Activated CD4-positive, alpha-beta T cell treated with anti-CD3 and anti-CD28 coated beads for 36 hours (primary cell): ENCODE measurements at places on chromosomes 4 and X. TPM values are rescaled to one million over a fixed set of nuclear protein-coding genes. Genes with fewer than 3 reads are reported as not detected.

DNA sequence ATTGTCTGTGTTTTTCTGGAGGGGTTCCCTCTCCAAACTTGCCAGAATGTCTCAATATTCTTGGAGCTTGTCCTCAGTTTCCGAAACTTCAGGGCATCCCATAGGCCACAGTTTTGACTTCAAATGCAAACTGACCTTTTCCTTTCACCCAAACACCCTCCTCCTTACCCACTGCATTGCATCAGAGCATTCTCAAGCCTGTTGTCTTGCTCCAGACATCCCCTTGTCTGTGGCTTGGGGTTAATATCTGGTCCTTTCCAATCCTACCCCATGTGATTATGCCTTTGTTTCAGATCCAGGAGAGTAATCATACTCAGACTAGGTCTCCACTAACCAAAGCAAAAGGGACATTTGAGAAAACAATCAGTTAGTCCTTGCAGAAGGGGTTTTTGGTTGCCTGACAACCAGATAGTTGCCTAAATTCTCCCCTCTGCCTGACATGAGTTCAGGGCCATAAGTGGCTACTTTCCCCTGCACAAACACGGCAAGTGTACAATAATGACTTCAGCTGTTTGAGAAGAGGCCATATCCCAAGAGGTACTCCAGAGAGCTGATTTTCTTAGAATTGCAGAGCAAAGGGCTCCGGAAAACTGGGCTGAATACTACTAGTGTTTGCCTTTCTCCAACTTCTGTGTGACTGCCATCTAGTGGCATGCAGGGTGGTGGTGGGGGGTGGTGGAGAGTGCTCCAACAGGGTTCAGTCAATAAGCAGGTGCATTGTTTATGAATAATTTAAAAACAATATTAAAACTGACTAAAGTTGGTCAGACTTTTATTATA lies 130.2 kb downstream of the CHRDL1 start:
- no peak overlapping the region for H3K27ac ChIP-seq
- no peak overlapping the region for H3K4me3 ChIP-seq
- no peaks in the 10 kb centered on the region for H3K27me3 ChIP-seq
- H3K36me3 ChIP-seq: no peaks in the 10 kb centered on the region
- DNase-seq: peak; percentile 38
- no peaks in the 10 kb centered on the region for H3K4me1 ChIP-seq

DNA sequence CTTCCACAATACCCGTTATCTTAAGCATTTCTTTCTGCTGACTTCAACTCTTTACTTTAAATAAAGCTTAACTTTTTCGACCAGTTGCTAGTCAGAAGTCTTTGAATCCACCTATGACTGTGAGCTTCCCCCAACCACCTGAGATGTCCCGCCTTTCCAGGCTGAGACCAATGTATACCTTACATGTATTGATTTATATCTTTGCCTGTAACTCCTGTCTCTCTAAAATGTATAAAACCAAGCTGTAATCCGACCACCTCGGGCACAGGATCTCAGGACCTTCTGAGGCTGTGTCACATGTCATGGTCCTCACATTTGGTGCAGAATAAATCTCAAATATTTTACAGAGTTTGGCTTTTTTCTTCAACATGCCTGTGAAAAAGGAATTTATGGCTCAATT lies 2.9 kb upstream of the TMEM164 start:
- no peaks in the 10 kb centered on the region for H3K27me3 ChIP-seq
- no peak overlapping the region for H3K27ac ChIP-seq
- no peak overlapping the region for H3K4me3 ChIP-seq
- peaks cover 15% of the 10 kb centered on the region for H3K4me1 ChIP-seq
- H3K36me3 ChIP-seq: no peaks in the 10 kb centered on the region

DNA sequence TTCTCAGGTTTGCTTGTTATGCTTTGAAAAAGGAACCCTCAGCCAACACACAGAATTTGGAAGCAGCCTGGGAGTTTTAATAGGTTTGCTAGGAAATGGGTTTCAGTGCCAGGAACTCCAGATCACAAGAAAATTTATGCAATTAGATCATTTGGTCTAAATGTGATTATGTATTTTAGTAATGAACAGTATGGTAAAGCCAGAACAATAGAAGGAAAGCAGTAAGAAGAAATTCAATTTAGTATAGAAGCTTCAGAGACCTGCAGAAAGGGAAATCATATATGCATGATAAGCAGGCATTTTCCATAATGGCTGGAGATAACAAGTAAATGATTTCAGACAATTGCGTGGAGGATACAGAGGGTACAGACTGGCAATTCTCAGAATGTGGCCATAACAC lies 184.7 kb downstream of the KCNIP4 start:
- no peaks in the 10 kb centered on the region for H3K36me3 ChIP-seq
- DNase-seq: no peak
- H3K4me1 ChIP-seq: no peaks in the 10 kb centered on the region
- peaks cover 7% of the 10 kb centered on the region for H3K27me3 ChIP-seq
- H3K27ac ChIP-seq: no peak overlapping the region

The MAGEA11 gene
- total RNA-seq: not detected

The UGT2B11 gene
- not detected for total RNA-seq

- no peak overlapping the region for H3K27ac ChIP-seq
- no peaks in the 10 kb centered on the region for H3K36me3 ChIP-seq
- no peaks in the 10 kb centered on the region for H3K27me3 ChIP-seq
- no peaks in the 10 kb centered on the region for H3K4me1 ChIP-seq
- DNase-seq: no peak
These were observed 78.3 kb upstream of the DUSP21 start for GRCh38 chrX:44765556-44765955.

GRCh38 chr4:180240670-180241069 lies 2002.5 kb upstream of the TENM3 start:
- DNase-seq: no peak
- H3K36me3 ChIP-seq: no peaks in the 10 kb centered on the region
- H3K4me1 ChIP-seq: no peaks in the 10 kb centered on the region
- H3K27ac ChIP-seq: no peak overlapping the region
- H3K4me3 ChIP-seq: no peak overlapping the region
- no peaks in the 10 kb centered on the region for H3K27me3 ChIP-seq

The TSPAN7 gene
- total RNA-seq: 0.42 TPM

GRCh38 chr4:24164054-24164693 lies 274.3 kb upstream of the PPARGC1A start:
- no peaks in the 10 kb centered on the region for H3K27me3 ChIP-seq
- no peak overlapping the region for H3K4me3 ChIP-seq
- no peaks in the 10 kb centered on the region for H3K4me1 ChIP-seq
- H3K27ac ChIP-seq: no peak overlapping the region
- H3K36me3 ChIP-seq: no peaks in the 10 kb centered on the region
- no peak for DNase-seq

- H3K27me3 ChIP-seq: no peaks in the 10 kb centered on the region
- H3K36me3 ChIP-seq: peaks cover 15% of the 10 kb centered on the region
- H3K27ac ChIP-seq: no peak overlapping the region
- DNase-seq: no peak
These were observed 59.2 kb downstream of the DDX60L start for GRCh38 chr4:168421055-168421454.

- DNase-seq: no peak
- no peaks in the 10 kb centered on the region for H3K36me3 ChIP-seq
- no peaks in the 10 kb centered on the region for H3K4me1 ChIP-seq
- H3K4me3 ChIP-seq: no peak overlapping the region
These were observed 58.2 kb upstream of the PTCHD1 start for GRCh38 chrX:23276475-23276874.

DNA sequence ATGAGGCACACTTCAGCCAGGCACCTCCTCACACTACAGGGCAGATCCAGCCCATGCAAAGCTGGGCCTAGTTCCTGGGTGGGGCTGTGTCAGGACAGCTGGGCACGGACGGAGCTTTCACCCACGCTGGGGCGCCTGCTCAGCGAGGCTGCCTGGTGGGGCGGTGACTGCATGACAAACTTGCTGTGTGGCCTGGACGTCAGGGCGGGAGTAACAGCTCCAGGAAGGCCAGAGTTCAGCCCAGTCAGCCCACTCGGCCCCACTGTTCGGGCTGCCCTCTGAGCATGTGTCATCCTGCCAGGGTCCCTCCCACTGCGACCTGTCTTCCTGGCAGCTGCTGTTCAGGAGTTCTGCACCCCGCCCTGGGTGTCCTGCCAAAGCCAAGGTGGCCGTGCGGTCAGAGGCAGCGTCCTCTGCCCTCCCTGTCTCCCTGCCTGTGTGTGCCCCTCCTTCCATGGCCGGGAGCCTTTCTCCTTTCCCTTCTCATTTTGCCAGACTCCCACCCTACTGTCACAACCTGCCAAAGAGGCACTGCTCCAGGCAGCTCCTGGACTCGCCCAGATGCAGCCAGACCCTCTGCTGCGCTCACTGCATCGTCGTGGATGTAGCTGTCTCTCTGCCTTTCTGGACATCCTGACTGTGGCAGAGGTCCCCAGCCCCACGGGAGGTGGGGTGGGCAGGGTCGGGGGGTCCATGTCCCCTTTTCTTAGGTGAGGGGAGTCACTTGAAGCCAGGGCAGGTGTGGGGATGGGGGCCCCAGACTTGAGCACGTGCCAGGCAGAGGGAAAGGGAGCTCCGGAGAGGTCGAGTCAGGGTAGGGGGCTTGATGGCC lies 33.0 kb upstream of the KIAA0232 start:
- H3K4me3 ChIP-seq: no peak overlapping the region
- H3K4me1 ChIP-seq: peaks cover 10% of the 10 kb centered on the region
- no peaks in the 10 kb centered on the region for H3K36me3 ChIP-seq
- H3K27ac ChIP-seq: no peak overlapping the region

DNA sequence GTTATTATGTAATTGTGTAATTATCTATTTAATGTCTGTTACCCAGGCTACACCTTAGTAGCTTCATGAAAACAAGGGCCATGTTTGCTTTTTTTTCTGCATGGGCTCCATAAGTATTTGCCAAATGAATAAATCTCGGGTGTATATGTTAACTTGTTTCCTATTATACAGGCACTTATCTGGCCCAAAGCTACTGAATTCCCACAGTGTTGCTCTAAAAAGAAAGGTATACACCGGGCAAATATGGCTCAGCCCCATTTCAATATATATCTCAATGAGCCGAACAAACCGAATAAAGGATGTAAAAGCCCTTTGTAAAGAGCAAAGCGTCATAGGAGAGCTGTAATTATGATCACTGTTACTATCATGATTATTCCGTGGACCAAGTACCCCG lies 767 bp downstream of the PAQR3 start:
- peaks cover 30% of the 10 kb centered on the region for H3K4me1 ChIP-seq

- H3K4me3 ChIP-seq: peak overlapping the region; percentile 77
- no peaks in the 10 kb centered on the region for H3K27me3 ChIP-seq
- peak overlapping the region; percentile 47 for H3K27ac ChIP-seq
- DNase-seq: peak; percentile 81
These were observed 774 bp downstream of the ARMCX2 start for GRCh38 chrX:101658661-101659491.

GRCh38 chr4:54006755-54007154 lies 57.6 kb downstream of the CHIC2 start:
- no peak overlapping the region for H3K4me3 ChIP-seq
- H3K27ac ChIP-seq: no peak overlapping the region

The SPANXA1 gene
- total RNA-seq: not detected

DNA sequence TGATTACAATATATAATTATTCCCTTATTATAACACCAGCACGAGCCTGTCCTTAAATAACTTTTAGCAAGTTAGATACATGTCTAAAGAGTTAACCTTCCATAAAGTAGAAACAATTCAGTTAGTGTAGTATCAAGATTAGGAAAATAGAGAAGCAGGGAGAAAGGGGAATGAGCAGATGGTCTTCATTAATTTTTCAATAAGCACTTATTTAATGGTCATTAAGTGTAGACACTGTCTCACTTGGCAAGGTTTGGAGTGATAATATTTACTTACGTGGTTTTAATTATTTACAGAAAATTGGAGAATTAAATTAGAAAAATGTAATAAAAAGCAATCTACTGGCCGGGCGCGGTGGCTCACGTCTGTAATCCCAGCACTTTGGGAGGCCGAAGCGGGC lies 99.7 kb downstream of the PDS5A start:
- H3K27me3 ChIP-seq: no peaks in the 10 kb centered on the region
- no peak overlapping the region for H3K4me3 ChIP-seq
- H3K4me1 ChIP-seq: peaks cover 15% of the 10 kb centered on the region
- H3K36me3 ChIP-seq: peaks cover 39% of the 10 kb centered on the region

DNA sequence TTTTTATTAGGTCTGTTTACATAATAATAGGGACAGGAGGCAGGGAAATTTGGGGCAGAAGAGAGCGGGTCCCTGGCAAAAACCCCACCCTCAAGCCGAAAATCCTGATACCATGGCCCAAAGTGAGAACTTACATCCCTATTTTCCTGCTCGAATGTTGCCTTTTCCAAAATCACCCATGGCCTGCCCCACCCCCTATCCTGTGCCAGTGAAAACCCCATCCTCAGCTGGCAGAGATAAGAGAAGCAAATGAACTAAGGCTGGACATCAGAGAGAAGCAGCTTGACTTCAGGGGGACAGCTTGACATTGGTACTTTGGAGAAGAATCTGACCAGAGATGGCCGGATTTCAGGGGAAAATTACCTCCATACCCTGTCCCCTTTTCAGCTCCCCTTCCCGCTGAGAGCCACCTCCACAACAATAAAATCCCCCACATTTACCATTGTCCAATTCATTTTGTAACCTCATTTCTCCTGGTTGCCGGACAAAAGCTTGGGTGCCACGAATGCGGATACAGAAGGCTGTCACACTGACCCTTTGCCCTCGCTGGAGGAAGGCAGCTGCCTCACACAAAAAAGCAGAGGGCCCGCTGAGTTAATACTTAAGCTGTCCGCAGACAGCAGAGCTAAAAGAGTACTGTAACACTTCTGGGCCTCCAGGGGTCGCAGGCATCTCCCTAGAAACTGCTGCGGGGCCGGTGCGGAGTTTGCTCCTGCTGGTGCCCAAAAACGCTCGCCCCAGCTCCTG lies 196.2 kb downstream of the SNCA start:
- DNase-seq: peak; percentile 37
- no peak overlapping the region for H3K27ac ChIP-seq
- H3K36me3 ChIP-seq: no peaks in the 10 kb centered on the region
- H3K27me3 ChIP-seq: peaks cover 4% of the 10 kb centered on the region
- H3K4me1 ChIP-seq: no peaks in the 10 kb centered on the region

DNA sequence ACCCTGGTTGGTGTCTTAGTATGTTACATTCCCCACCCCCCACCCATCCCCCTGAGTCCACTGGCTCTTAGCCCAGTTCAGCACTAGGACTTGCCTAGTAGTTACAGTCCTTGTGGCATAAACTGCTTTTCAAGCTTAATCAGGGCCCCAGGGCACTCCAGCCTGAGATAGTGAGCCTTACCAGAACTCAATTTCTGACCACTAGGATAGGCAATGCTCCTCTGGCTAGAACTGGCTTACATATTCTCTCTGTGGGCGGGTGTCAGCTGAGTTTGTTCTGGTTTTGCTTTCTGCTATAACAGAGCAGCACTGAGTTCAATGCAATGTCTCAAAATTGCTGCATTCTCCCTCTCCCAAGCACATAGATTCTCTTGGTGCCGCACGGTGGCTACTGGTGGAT lies 391.4 kb upstream of the DIPK2B start:
- H3K36me3 ChIP-seq: no peaks in the 10 kb centered on the region
- H3K27me3 ChIP-seq: no peaks in the 10 kb centered on the region
- no peaks in the 10 kb centered on the region for H3K4me1 ChIP-seq
- no peak overlapping the region for H3K27ac ChIP-seq
- no peak for DNase-seq
- no peak overlapping the region for H3K4me3 ChIP-seq

The DGKK gene
- total RNA-seq: not detected
